ENCODE measurements at places on chromosomes 7 and 10.

GRCh38 chr7:140041659-140042385 is 20.9 kb downstream of the PARP12 start:
- no peak for DNase-seq

DNA sequence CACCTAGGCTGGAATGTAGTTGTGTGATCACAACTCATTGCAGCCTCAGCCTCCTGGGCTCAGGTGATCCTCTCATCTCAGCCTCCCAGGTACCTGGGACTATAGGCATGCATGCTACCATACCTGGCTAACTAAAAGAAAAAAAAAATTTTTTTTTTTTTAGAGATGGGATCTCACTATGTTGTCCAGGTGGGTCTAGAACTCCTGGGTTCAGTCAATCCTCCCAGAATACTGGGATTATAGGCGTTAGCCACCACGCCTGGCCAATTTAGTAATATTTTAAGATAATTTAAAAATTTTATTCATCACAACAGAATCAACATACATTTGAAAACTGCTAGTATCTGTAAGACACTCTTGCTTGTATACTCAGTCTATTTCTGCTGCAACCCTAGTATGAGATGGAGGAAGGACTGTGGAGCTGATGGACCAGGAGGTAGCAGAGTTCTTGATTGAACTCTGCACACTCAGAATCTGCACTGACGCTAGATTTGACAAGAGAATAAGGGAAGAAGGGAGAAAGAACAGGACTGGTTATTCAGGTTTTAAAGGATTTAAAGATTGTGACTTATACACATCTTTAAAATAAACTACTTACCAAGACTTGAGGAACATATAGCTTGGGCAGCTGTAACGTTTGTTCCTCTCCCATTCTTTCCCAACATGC is 57.6 kb downstream of the VCL start:
- no peak for DNase-seq

GRCh38 chr7:45416846-45417245 is 157.3 kb upstream of the ADCY1 start:
- no peak for DNase-seq

- no peak for DNase-seq
Measured at GRCh38 chr10:123166618-123167017, 12.4 kb downstream of the BUB3 start.

DNA sequence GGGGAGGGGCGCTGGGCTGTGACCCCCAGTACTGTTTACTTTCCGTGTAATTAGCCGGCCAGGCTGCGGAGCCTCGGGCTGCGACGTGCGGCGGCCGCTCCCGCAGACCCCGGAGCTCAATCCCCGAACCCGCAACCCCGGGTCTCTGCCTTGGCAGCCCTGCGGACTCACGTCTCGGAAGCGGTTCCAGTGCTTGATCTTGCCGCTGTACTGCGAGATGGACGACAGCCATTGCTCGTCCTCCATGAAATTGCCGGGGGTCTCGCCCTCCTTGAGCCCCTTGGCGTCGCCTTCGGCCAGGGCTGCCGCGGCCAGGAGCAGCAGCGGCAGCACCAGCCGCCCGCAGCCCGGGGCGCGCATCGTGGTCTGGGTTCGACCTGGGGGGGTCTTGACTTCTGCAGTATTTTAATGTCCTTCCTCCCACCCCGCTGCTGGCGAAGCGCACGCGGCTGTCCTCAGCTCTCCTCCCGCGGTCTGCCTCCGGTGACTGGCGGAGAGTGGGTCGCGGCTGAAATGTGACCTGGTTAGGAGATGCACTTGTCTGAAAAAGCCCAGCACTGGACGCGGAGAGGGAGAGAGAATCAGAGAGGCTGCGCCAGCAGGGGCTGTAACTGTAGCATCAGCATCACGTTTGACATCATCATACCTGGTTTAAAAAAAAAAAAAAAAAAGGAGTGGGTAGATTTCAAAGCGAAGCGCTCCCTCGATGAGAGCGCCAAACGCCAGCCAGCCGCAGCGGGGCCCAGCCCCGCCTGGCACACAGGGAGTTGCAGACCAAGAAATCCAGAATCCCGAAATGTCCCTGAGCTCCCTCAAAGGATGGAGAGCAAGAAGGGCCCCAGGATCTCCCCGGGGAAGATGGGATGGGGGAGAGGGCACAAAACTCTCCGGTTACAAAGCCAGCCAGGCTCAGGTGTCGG is at the start of gene SPOCK2:
Gene SPOCK2 (minus strand): TSS at position 583 of the 920 bp plus-strand sequence. CDS start 223 bp downstream, at position 360.
- no peak for DNase-seq

DNA sequence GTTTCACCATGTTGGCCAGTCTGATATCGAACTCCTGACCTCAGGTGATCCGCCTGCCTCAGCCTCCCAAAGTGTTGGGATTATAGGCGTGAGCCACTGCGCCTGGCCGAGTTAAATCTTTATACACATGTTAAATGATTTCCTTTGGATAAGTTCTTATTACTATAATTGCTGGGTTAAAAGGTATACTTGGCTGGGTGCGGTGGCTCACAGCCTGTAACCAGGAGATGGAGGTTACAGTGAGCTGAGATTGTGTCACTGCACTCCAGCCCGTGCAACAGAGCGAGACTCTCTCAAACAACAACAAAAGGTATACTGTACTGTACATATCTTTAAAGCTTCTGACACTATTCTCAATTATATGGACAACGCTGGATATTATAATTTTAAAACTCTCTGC is 53.2 kb upstream of the CDK13 start:
- DNase-seq = no peak

DNA sequence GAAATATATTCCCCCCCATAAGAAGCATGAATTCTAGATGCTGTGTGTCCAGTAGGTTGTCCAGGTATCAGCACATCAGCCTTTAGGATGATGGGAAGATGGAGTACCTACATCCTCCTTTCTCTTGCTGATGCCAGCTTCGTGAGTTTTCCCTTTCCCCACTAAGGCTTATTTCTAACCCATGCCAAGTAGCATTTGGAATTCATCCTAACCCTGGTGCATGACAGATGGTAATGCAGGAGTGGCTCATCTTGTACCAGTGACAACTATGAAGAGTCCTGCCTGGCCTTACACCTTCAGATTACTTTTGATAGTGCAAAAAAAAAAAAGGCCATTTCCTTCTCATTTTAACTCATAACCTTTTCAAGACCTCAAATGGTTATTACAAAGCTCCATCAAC is 58.7 kb downstream of the ARHGAP21 start:
- DNase-seq = no peak

- DNase-seq = no peak
Measured at GRCh38 chr10:5143137-5143536, 41.8 kb downstream of the AKR1C8 start.

GRCh38 chr10:73552819-73553715 is 38.1 kb downstream of the USP54 start:
- no peak for DNase-seq

- no peak for DNase-seq
Measured at GRCh38 chr7:44580945-44581878, 819 bp downstream of the TMED4 start.

DNA sequence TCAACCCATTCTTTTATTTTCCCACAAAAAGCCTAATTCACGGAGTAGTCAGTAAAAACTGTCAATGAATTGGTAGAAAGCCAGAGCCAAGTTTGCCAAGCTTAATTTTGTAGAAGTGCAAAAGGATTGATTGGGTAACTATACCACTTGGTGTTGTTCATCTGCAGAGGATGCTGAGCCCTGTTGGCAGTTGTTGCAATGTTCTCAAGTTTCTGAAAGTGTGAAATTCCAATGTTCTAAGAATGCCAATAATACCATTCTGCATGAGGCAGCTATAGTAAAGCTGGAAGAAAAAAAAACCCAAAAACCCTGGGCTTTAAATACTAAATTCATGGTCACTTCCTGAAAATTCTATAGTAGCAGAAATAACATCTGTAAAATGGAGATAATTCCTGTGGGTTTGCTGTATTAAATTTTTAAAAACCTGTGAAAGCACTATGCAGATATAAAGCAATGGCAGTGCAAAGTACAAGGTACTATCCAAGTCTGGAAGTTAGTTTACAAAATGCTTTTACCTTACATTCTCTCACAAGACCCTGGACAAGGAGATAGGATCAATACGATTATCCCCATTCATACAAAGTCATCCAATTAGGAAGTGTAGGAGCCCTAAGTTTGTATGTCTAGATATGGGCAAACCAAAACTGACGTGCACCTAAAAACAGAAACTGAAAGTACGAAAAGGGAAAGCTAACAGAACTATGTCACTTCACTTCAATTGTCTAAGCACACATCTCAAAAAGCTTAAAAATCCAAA is 6.0 kb upstream of the PON1 start:
- DNase-seq = no peak

- DNase-seq = no peak
Measured at GRCh38 chr10:6202098-6202683, 541 bp upstream of the PFKFB3 start.

- DNase-seq = no peak
Measured at GRCh38 chr7:50729962-50730361, 52.7 kb downstream of the GRB10 start.

DNA sequence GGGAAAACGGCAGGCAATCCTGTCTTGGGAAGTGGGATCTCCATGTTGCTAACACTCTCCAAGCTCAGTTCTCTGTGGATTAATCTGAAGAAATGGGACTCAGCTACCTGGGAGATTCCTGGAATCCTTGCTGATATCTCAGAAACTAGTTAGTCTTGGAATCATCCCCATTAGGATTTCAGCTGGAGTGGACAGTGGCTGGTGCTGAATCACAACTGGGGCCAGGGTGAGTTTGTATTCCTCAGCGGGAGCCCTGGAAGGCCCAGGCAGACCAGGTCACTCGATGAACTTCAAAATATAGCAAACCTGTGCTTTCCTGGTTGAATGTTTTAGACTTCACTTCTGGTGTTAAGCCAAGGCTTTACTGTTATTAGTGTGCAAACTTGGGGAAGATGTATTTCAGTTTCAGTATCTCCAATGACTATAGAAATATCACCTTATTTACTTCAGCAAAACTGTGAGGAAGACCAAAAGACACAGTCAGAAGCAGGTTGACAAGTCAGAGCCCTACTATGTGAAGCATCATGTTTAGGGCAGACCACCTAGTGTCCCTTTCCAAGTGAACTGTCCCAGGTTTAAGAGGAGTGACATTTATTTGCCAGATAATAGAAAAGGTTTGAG is 126.1 kb downstream of the AOAH start:
- no peak for DNase-seq

DNA sequence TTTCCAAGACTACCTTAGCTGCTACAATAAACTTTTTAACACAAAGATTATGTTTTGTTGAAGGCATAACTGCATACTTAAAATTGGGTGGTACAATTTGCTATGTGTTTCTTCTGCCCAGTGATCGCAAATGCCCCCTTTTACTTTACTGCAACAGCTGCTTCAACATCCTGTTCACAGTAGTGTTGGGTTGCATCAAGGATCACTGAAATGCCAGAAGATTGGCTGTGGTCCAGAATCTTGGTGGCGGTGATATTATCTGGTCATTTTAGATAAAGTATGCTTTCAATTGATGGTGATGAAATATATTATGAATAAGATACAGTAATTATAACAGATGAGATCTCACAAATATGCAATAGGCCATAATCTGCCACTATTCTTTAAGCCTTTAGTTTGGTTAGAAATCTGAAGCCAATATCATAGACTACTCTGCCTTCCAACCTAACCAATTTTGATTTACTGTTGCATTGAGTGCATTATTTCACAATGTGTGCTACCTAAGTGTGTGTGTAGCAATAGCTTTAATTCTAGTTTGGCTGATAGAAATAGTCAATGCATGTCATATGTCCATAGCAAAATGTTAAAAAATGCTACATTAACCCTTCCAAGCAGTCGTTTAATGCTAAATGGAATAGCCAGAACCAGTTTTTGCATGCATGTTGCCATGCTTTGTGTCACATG is 29.8 kb upstream of the ING3 start:
- DNase-seq = no peak

DNA sequence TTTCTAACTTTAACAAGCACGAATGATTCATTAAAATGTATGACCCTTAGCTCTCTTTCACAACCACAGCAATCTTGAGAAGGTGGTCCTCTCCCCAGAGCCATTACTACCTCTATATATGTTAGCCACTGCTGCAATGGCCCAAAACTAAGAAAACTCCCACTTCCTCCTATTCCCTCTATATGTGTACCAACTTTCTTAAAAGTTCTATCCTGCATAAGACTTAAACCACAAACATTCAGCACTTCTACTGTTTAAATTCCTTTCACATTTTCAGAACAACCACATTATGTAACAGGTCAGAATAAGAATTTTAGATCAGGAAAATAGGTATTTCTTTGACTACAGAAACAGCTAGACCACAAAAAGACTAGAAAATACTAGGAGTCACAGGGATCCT is 36.2 kb downstream of the WASL start:
- no peak for DNase-seq

DNA sequence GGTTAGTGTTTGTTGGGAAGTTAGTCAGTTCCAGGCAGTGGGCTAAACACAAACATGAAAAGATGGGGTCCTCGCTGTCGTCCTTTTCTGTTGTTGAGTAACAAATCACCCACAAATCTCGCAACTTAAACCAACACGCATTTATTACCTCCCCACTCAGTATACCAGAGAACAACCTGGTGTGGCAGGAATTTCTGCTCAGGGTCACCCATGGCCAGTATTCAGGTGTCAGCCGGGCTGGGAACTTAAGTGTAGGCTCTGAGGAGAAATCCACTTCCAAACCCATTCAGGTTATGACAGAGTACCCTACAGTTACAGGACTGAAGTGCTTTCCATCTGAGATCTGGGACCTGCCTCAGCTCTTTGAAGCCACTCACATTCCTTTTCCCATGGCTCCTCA is 73.6 kb upstream of the SP4 start:
- no peak for DNase-seq

GRCh38 chr7:10646194-10646593 is 327.5 kb upstream of the PHF14 start:
- DNase-seq = no peak

- DNase-seq = no peak
Measured at GRCh38 chr10:100560248-100560647, 24.5 kb downstream of the HIF1AN start.

DNA sequence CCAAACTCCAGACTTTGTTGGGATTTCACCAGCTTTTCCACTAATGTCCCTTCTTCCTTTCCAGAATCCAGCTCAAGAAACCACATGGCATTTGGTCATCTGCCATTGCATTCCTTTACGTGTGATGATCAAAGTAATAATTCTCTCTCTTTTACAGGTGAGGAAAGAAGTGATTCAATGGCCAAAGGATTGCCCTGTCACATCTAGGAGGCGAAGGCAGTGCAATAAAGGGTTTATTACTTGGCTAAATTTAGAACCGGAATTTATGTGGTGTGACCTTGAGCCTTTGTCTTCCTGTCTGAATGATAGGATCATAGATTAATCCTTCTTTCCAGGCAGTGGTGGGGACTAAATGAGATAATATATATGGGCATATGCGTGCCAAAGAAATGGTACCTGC is 58.3 kb upstream of the COBL start:
- no peak for DNase-seq
